ENCODE measurements at places on chromosomes 4 and X.

DNA sequence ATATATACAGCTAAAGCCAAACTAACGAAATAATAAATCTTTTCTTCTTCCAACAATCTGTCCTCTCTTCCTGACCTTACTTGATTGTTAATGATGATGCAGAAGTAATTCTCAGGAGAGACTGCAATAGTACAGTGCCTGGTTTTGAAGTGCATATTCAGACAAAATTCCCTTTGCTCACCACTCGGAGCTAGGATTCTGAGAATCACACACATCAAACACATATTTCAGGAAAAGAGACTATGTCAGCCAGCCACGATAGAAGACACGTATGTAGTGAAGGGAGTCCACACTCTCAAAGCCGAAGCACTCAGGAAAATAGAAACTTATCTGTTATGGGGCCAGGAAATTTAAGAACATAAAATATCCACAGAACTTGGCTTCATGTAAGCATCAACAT, 362.5 kb upstream of the FAT1 start:
- DNase-seq, result no peak

- no peak for DNase-seq
Observed at GRCh38 chr4:56981795-56982201, 3.1 kb downstream of the POLR2B start.

GRCh38 chr4:162163892-162164759, at the start of gene FSTL5:
TSS of gene FSTL5 (minus strand) at chr4:162164000. CDS start at chr4:162111396, 52,604 bp downstream.
- peak; percentile 30 for DNase-seq

DNA sequence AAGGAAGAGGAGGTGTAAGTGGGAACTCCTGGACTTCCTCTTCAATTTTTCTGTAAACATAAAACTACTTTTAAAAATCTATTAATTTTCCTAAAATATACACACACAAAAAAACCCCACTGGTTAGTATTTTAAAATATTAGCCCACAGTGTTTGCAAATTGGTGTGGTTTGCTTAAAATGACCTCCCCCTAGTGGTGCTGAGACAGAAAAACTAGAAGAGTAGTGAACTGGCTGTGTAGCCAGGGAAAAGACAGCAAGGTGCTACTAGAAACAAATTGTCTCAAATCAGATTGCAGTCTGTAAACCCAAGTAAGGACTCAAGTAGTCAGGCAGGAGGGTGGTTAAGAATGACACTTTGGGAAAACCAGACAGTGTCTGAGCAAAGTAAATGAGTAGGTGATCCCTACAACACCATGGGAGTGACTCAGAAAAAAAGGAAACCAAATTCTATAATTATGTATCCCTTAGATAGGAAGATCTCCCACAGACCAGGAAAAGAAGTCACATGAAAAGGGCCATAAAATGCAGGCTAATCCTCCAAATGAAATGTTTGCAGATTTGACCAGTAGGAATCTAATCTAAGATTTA, 26.0 kb downstream of the AMTN start:
- peak; percentile 2 for DNase-seq

GRCh38 chr4:86032476-86033022, 327.3 kb downstream of the MAPK10 start:
- peak; percentile 82 for DNase-seq

- no peak for DNase-seq
Observed at GRCh38 chr4:81021142-81021944, 9.2 kb upstream of the BMP3 start.

GRCh38 chr4:181685461-181685860, 557.7 kb upstream of the TENM3 start:
- peak; percentile 12 for DNase-seq

DNA sequence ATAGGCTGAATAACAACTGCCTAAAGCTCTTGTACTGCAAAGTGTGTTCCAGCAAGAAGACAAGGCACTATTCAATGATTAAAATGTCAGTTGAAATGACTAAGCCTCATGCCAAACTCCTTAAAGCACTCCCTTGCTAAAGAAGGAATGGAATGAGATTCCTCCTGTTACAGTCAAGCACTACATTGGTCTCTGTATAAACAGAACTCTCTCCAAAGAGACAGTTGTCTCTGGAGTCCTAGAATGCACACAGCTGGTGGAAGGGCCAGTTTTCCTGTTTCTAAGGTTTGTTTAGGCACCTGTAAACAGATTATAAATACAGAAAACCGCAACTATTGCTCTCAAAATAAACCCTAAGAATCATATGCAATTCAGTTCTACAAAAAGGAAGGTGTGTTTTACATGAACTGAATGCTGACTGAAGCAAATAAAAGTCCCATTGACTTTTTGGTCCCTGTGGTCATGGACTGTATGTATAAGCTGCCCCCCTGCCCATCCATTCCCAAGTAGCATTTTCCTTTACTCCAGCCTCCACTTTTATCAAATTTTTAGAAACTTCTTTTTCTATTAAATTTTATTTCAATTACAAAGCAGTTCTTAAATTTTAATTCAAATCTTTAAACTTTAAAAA, 47.0 kb downstream of the FAT1 start:
- peak; percentile 75 for DNase-seq

DNA sequence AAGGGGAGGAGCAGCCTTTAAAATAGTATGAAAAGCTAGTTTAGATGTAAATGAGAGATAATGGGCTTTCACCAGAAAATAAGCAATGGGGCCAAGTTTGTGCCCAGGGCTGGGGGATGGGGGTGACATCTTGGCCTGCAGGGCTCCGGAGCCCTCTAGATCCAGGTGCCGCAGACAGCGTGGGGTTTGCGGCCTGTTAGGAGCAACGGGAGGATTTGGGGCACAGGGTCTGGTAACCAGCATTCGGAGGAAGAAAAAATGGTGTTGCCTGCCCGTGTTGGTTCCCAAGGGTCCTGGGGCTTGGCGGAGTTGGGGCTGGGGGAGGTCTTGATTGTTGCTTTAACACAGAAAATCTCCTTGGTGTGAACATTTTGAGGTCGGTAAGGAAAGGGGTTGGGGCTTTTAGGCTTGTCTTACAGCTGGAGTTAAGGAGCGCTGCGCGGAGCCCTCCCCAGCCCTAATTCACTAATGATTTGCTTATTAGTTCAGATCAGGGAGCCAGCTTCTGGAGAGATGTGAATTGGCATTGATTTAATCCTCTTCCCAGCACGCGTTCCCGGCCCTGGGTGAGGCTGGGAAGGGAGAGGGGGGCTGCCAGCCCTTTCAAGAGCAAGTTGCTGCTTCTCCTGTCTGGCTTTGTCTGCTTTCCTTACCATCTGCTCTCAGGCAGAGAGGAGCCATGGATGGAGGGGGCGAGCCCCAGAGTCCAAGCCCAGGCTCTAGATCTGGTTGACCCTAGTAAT, 443.4 kb downstream of the BCOR start:
- no peak for DNase-seq

DNA sequence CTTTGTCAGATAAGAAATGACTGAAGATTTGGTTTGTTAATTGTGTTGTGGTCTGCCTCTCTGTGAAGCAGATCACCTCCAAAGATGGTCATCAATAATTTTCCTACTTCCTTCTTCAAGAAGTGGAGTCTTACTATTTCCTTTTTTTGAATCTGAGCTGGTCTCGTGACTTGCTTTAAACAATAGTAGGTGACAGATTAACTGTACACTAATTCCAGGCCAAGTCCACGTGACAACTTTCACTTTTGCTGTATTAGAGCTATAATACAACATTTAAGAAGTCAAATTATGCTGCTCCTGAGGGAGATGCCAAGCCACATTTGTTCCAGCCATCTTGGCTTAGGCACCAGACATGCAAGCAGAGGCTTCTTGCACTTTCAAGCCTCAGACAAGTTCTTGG, 393.8 kb upstream of the GRID2 start:
- DNase-seq, result no peak

DNA sequence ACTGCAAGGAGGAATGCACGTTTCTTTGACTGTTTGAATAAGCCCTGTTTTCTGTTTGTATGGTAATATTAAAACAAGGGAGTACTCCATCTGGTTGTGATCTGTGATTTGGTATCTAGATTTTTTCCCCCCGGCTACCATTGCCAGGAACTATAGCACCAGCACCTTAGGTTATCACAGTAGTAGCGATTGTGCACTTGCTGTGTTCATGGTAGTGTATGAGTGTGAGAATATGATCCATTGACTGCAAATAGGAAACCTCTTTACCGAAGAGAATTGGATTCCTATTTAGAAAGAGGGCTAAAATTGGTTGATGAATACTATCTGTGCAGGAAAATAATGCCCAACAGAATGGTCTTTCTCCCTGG, 69.9 kb downstream of the LARP7 start:
- DNase-seq, result no peak

DNA sequence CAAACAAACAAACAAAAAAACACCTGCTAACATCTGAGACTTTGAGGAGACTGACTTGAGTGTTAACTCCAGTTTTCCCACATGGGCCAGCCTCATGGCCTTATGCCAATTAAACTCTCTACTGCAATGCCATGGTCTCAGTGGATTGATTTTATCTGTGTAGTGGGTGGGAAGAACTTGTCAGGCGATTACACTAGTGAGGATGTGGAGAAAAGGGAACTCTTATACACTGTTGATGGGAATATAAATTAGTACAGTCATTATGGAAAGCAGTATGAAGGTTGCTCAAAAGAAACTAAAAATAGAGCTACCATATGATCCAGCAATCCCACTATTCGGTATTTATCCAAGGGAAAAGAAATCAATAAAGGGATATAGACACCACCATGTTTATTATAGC, 12.8 kb upstream of the XIAP start:
- DNase-seq, result no peak

- peak; percentile 63 for DNase-seq
Observed at GRCh38 chrX:46376246-46376885, 168.9 kb downstream of the ZNF674 start.

DNA sequence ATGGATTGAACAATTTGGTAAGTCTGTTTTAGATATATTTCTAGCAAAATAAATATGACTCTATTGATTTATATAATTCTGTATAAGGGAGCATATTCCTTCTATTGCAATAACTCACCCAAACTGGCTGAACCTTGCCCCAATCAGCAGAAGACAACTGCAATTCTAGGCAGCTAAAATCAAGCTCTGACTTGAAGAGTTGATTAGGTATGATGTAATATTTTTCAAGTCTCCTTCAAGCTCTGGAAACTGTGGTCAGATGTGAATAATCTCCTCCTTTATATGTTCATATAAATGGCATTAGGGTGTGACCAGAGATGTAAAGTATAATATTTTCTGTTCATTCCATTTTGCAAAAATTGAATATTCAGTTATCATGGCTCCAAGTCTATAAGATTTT, 8.2 kb downstream of the RASSF6 start:
- DNase-seq, result no peak

- DNase-seq, result no peak
Observed at GRCh38 chr4:56657128-56657527, 24.0 kb downstream of the HOPX start.

DNA sequence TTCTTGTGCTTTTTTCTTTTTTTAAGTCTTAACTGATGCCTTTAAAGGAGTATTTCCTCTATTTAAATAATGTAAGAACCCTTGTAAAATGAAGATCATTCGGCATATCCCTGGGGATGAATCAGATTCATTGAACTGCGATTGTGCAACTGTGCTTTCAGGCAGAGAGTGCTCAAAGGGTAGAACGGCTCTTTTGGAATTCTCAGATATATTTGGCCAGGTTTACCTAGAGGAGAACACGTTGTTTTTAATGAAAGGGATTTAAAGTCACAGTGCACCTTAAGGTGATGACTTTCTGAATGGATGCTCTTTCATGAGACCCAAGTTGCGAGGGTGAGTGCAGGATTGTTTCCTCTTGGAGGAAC, 51.6 kb upstream of the ELOVL6 start:
- DNase-seq, result no peak

DNA sequence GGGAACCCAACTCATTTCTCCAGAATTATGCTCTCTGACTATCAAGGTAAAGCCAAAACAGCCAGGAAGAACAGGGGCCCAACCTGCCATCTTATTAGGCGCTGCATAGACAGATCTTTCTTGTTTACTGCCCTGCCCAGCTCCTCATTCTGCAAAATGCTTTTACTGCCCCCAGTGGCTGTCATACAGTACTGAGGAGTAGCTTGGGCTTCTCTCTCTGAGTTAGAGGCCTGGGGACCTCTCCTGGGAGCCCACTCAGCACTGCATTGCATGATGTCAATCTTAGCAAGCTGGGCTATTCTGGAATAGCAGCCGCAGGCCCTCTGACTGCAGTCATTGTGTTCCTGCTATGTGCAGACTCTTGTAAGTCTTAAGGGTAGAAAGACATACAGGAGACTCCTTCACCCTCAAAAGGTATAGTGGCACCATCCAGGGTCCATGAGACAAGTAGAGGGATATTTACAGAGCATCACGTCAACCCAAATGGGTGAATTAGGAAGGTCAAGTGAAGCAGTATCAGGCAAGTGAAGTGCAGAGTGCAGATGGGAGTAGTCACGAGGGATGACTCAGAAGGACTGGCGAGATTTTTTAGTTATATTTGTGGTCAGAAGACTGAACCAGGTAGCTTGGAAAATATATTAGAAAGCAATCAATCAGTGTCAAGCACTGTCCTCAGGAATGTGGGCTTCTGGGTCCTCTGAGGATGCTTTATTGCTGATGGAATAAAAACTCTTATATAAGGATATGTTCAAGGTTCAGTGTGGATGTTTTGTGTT, 294.1 kb upstream of the SFRP2 start:
- DNase-seq, result no peak

DNA sequence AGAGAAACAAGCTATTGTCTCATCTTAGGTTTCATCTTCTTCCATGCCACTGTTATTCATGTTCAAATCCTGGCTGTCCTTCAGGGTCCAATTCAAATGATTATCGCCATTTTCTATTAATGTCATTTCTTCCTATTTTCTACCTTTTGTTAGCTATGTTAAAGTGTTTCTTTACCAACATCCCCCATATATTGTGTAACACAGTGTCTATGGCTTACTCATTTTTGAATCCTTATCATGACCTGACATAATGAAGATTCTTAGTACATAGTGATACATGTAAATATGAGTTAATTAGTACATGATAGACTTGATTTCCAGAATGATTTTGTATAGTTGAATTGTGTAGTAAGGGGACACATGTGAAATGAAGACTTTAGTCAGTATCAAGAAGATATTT, 152.4 kb downstream of the SNCA start:
- no peak for DNase-seq

DNA sequence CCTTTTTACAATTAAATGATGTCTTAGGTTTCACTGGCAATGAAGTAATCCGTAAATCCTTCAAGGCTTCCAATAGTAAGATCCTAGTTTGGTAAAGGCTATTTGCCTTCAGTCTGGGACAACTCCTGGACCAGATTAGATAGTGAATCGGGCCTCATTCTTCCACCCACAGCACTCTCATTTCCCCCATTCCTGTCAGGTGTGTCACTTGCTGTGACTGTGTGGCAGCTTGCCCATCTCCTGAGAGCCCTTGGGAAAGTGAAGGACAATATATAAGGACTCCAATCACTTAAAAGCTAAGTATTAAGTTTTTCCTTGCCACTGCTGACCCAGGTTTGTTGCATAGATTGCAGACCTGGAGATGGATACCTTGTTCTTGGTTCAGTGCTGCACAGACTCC, 3.3 kb upstream of the GASK1B start:
- peak; percentile 35 for DNase-seq

GRCh38 chrX:66050140-66050569, 10.3 kb upstream of the VSIG4 start:
- no peak for DNase-seq

GRCh38 chrX:144798972-144799371, 448.3 kb upstream of the SPANXN1 start:
- no peak for DNase-seq
